Epithelial cell of prostate (primary cell): ENCODE measurements at places on chromosomes 12 and 14.

DNA sequence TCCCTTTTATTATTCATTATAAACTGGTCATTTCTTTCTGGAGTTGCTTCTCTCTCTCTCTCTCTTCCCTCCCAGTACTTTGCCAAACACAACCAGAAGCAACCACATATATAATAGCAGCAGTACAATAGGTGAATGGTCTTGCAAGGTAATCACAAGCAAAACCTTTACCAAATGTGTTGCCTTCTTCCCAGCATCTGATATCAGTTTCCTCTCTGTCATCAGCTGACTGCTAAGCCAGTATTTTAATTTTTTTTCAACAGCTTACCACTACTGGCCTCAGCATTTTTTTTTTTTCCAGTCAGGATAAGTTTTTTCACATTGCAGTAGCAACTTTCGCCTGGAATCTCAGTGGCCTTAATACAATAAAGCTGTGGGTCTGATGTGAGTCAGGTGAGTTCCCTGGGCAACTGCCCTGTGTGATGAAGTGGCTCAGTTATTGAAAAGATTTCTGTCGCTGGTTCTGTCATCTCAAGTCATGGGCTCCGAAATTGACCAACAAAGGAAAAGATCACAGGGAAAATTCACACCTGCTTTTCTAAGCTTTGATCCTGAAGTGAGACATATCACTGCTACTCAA, 282.5 kb upstream of the AMIGO2 start:
- DNase-seq, result no peak

DNA sequence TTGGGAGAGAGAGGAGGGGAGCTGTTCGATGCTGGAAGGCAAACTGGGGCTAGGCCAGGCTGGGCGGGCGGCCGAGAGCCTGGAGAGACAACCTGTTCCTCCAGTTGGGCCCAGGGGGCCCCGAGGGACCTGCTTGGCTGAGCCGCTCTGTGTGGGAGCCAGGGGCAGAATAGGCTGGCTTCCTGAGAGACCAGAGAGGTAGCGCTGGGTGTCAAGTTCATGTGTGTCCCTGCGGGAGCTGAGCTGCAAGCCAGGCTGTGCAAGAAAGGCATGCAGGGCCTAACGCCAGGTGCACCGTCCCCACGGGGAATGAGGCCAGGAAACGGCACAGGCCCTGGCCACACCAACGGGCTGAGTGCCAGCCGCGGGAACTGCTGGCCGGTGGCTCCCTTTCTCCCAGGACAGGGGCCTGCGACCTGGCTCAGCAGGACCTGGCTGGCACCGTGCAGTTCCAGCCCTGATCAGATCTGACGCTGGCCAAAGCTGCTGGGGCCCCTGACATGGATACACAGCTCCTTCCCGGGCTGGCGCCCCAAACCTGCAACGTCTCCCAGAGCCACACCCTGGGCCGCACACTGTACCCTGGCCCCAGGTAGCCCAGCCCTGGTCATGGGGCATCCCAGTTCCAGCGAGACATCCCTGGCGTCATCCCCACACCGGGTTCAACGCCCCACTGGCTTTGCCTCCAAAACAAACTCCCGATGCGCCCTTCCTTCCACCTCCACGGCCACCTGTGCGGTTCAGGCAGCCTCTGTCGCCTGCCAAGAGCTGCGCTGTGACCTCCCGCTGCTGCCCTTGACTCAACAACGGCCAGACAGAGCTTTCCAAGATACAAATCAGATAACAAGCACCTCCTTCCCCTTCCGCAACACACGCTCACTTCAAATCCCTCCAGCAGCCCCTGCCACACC, 65.0 kb downstream of the RFLNA start:
- DNase-seq, result no peak

GRCh38 chr14:30053103-30053502, 125.5 kb upstream of the PRKD1 start:
- no peak for DNase-seq

GRCh38 chr12:31566547-31566946, 24.4 kb downstream of the DENND5B start:
- no peak for DNase-seq

DNA sequence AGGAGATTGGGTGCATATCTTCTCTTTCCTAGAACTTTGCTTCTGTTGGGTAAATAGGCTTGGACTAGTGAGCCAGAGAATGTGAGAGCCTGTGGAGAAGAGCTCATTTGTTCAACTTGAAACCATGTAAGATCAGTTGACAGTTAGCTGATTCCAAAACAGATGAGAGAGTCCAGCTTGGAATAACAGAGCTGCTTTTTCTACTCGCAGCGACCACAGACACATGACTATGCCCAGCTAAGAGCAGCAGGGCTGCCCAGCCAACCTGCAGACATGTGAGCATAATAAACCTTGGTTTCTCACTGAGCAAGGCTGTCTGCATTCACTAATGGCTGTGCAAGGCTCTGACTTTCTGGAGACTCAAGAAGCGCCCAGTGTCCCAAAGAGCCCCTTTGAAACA, 209.2 kb downstream of the C12orf75 start:
- DNase-seq, result no peak

- DNase-seq, result no peak
These were observed 6.0 kb downstream of the DCTN2 start for GRCh38 chr12:57541001-57541400.

GRCh38 chr14:102979406-102979805, 56.9 kb downstream of the AMN start:
- no peak for DNase-seq

GRCh38 chr14:25001156-25001555, 48.8 kb downstream of the STXBP6 start:
- DNase-seq, result no peak

DNA sequence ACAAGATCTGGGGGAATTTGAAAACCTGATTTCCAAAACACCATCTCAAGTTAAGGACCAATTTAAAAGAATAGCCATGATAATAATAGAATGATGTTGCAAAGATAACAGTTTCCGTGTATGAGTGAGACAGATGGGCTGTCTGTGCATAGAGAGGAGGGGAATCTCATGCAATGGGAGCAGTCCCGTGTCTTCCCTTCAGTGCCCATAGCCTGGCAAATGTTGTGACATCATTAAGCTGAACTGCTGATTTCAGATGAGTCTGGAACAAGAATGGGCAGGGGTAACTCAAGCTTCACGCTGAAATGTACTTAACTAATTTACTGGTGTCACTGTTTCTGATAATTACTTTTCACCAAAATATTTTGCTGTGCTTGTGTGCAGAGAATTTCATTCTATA, 454.0 kb downstream of the FOXG1 start:
- no peak for DNase-seq

DNA sequence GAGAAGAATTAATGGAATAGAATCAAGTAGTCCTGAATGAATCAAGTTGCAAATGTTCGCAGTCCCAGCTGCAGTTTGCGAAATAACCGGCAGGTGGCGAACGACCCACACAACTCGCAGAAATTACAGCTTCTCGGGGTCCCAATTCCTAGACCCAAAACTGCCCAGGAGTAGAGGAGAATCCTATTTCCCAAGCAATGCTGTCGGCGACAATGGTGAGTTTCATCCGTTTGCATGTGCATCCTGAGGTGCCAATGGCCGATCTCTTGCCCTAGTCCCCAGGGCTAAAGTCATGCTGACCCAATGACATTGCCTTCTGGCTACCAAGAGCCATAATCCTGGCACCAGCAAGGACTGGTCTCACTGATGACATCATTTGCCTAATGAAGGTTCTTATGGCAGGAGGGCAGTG, 8.5 kb upstream of the ASCL1 start:
- no peak for DNase-seq

DNA sequence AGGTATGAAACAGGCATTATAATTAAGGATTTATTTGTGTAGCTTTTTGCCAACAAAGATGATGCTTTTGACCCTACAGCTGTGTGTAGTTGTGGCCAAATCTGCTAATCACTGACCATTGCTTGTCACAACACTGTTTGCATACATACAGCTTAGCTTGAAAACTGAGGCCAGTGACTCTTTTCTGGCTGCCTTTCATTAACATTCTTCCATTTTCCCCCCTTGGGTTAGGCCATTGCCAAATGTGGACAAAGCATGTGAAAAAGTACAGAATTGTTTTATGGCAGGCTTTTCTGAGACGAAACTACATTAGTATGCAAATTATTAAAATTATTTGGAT, 263.3 kb downstream of the SLC16A7 start:
- DNase-seq, result no peak

DNA sequence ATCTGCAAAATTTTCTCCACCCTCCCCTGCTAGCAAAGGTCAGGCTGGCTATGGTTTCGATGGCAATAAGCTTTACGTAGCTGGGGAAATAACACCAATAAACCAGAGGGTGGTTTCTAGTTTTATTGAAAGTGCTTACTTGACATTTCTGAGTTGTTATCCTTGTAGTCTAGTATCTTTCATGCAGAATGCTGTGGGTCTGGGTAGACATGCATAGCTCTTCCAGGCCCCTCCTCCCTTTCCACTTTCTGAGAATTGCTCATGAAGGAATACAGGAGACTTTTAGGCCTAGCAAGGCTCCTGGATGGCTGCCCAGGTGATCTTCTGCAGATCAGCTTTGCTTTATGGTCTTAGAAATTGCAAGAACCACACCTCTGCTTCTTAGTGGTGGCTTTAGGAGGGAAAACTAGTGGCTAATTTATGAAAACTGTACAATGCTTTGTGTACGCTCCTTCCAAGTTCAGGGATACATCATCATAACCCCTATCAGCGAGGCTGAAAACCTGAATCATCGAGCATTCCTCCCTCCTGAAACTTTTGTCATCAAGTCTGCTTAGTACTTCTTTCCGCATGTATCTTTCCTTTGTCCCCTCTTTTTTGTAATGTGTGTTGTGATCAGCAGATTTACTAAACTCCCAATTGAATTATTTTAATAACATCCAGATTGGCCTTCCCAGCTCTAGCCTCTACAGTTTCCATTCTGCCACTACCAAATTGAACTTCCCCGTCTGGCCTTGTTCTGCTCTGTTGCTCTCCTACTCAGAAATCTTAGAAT, 473.0 kb downstream of the RAD51B start:
- DNase-seq, result no peak

DNA sequence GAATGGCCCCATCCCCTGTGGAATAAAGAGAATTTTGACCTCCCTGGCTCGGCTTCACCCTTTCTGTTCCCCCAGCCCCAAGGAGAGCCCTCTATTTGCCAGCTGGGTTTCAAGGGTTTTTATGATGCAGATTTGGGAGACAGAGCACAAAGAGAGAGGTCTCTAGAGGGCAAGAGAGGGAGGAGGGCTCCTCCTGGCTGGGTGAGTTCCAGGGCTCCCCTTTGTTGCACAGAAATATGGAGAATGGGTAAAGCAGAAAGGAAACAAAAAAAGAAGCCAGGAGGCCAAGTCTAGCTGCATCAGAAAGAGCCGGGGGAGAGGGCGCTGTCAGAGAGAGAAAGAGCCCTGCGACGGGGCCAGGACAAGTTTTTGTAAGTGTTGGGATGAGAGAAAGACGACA, 319.6 kb upstream of the RTL1 start:
- DNase-seq, result no peak

- no peak for DNase-seq
These were observed 812.1 kb upstream of the NOVA1 start for GRCh38 chr14:27409944-27410343.

GRCh38 chr12:90207799-90208198, 499.2 kb upstream of the ATP2B1 start:
- no peak for DNase-seq

- no peak for DNase-seq
These were observed 40.9 kb upstream of the PLEKHA5 start for GRCh38 chr12:19088606-19089005.

- DNase-seq, result no peak
These were observed 3.8 kb downstream of the ASIC1 start for GRCh38 chr12:50061171-50061570.

- DNase-seq, result no peak
These were observed 165.6 kb downstream of the ZFP36L1 start for GRCh38 chr14:68627050-68627867.

GRCh38 chr14:33455654-33456345, 495.1 kb downstream of the EGLN3 start:
- no peak for DNase-seq

DNA sequence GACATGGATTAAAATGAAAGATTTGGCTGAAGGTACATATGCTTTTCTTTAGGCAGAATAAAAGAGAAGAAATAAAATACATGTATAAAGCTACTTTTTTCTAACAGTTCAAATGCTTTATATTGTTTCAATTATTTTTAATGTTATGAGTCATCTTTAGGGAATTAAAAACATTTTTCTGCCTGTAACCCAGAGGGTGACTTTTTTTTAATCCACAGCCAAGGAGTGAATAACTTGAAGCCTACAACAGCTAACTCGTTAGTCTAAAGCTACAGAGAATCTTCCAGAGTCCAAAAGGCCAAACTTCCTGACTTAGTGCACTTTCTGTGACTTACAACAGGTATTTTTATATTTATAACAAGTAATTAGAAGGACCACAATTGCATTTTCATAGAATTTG, 151.6 kb downstream of the SEC23A start:
- no peak for DNase-seq

- no peak for DNase-seq
These were observed 1.1 kb upstream of the HDAC7 start for GRCh38 chr12:47820631-47821345.

GRCh38 chr12:29492891-29493290, 4.6 kb downstream of the OVCH1 start:
- no peak for DNase-seq

- no peak for DNase-seq
These were observed 32.1 kb upstream of the PPP1CC start for GRCh38 chr12:110774824-110775223.

- no peak for DNase-seq
These were observed 32.0 kb downstream of the SSPN start for GRCh38 chr12:26227361-26227745.

DNA sequence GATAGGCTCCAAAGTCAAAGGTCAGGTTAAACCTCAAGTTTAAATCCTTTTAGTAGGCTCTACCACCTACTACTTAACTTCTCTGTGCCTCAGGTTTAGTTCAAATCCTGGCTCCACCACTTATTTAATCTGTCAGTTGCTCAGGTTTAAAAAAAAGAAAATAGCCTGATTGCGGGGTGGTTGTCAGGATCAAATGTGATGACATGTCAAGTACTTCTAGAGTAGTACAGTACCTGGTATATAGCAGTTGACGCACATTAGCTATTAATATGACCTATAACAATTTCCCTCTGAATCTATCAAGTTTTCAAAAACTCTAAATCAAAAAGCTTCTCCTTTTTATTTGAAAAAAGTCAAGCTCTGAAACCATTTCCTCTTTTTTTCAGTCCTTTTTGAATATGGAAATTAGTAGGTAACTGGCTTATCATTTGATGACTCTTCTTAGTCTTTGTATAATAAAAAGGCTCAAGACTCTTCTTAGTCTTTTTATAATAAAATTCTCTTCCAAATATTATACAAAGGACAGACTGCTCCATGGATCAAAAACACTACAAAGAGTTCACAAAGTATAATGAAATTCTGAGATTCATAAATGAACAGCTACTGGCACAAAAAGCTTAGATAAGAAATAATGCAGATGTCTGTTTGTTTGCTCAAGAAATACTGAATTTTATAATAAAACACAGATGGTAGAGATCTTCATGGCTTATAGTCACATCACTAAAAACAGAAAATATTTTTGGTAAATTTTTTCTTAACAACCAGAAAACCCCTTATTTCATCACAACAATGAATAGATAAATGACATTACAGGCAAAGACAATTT, 5.0 kb downstream of the OSBPL8 start:
- DNase-seq, result no peak
